ENCODE measurements at places on chromosomes 3 and 15. TPM values are rescaled to one million over a fixed set of nuclear protein-coding genes. Genes with fewer than 3 reads are reported as not detected.

- no peak overlapping the region for H3K27ac ChIP-seq
- no peak overlapping the region for H3K4me3 ChIP-seq
- H3K4me1 ChIP-seq: no peaks in the 10 kb centered on the region
- no peak for DNase-seq
- H3K36me3 ChIP-seq: no peaks in the 10 kb centered on the region
Measured at GRCh38 chr3:195768831-195769303, 42.9 kb downstream of the MUC4 start.

- H3K27me3 ChIP-seq: peaks cover 15% of the 10 kb centered on the region
- no peaks in the 10 kb centered on the region for H3K4me1 ChIP-seq
- H3K36me3 ChIP-seq: no peaks in the 10 kb centered on the region
Measured at GRCh38 chr15:53588773-53589172, 170.7 kb downstream of the WDR72 start.

- H3K27ac ChIP-seq: no peak overlapping the region
- no peaks in the 10 kb centered on the region for H3K27me3 ChIP-seq
- no peak overlapping the region for H3K4me3 ChIP-seq
- no peak for DNase-seq
- peaks cover 15% of the 10 kb centered on the region for H3K4me1 ChIP-seq
- no peaks in the 10 kb centered on the region for H3K36me3 ChIP-seq
Measured at GRCh38 chr3:81651139-81651538, 110.3 kb downstream of the GBE1 start.

Gene SERINC4
- not detected for total RNA-seq

- H3K36me3 ChIP-seq: no peaks in the 10 kb centered on the region
- no peak overlapping the region for H3K4me3 ChIP-seq
- H3K4me1 ChIP-seq: no peaks in the 10 kb centered on the region
- H3K27ac ChIP-seq: no peak overlapping the region
- peak; percentile 1 for DNase-seq
Measured at GRCh38 chr3:140850210-140850955, 91.3 kb upstream of the SLC25A36 start.

Gene TRIM71
- total RNA-seq: 0.17 TPM

GRCh38 chr3:53550005-53550620, 55.7 kb downstream of the CACNA1D start:
- no peaks in the 10 kb centered on the region for H3K4me1 ChIP-seq
- no peak overlapping the region for H3K27ac ChIP-seq
- H3K4me3 ChIP-seq: no peak overlapping the region
- DNase-seq: no peak

Gene DLEC1
- not detected for total RNA-seq

Measured in PC-3 (cell line).